Choroid plexus epithelial cell (primary cell): ENCODE measurements at places on chromosomes 13 and 19.

- DNase-seq: no peak
Measured at GRCh38 chr13:48816700-48817099, 159.0 kb upstream of the FNDC3A start.

DNA sequence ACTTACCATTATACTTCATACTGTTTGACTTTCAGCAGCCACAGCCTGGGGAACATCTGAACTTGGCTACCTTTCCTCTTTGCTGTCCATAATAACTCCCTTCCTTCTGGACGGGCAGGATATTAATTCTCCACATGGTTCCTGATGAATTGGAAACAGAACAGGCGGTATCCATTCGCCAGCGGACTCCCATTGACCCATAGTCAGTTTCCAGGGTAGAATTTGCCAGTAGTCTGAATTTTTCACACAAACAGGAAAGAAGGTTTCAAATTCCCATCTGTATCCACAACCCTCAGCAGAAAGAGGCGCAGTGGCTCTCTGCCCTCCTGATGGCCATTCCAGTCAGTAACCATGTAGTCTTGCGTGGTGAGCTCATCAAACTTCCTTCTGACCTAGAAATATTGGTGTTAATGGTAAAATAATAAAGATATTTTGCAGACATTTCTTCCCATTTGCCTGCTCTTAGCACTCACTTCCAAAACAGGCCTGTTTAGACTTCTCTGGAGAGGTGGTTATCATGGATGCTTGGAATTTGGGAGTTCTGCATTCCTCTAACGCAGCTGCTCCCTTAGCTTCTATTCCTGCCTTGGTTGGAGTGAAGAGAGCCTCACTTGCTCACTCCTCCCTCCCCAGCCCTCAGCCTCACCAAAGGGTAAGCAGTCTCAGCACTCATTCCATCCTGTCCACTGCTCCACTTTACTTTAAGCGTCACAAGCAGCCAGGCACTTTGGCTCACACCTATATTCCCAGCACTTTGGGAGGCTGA lies 75.0 kb upstream of the OXGR1 start:
- DNase-seq: peak; percentile 23

- no peak for DNase-seq
Measured at GRCh38 chr13:60925686-60926085, 490.0 kb downstream of the PCDH20 start.

DNA sequence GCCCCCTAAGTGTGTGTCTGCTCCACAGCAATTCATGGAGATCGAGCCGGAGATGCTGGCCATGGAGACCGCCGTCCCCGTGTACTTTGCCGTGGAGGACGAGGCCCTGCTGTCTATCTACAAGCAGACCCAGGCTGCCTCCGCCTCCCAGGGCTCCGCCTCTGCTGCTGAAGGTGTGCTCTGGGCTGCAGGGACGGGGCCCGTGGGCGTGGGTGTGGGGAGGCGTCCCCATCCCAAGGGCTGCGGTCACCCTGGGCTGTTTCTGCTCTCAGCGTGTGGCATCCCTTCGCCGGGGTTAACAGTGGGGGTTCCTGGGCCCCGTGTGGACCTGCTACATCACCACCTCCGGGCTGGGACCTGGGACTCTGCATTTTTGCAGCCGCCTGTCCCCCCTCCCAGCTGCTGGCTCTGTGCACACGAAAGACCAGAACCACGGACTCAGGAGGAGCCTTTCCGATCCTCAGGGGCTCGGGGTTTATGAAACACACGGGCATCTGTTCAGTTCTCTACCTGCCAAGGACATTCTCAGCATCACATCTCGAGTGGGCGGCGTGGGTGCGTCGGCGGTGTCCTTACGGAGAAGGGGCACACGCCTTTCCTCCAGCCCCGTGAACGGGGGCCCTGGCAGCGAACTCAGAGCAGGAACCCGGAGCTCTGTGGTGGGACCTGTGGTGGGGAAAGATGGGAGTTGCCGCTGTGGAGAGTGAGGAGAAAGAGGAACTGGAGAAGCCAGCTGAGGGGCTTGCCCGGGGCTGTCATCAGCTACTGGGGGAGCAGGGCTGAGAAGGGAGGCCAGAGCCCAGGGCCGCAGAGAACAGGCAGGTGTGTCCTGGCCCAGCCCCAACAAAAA lies 7.8 kb downstream of the NCLN start:
- no peak for DNase-seq

- peak; percentile 37 for DNase-seq
Measured at GRCh38 chr13:81927347-81927746, 1586.4 kb upstream of the SPRY2 start.

DNA sequence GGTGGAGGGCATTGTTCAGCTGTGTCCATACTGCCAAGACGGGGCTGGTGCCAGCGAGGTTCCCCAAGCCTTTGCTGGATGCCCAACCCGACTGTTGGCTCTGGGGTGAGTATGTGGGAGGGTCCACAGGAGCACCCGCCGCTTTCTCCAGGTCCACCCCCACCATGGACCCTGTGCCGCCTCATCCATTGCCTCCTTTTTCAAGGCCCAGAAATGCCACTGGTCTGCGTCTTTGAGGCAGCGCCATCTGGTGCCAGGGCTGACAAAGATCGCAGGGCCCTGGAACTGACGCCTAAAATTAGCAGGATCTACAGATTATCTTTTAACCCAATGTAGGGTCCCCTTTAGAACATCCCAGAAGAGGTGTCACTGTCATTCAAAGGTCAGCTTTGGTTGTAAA lies 34.6 kb downstream of the NFIX start:
- DNase-seq: no peak

GRCh38 chr13:108049211-108049610 lies 166.1 kb downstream of the LIG4 start:
- no peak for DNase-seq

- DNase-seq: no peak
Measured at GRCh38 chr13:67445436-67445835, 215.3 kb upstream of the PCDH9 start.

DNA sequence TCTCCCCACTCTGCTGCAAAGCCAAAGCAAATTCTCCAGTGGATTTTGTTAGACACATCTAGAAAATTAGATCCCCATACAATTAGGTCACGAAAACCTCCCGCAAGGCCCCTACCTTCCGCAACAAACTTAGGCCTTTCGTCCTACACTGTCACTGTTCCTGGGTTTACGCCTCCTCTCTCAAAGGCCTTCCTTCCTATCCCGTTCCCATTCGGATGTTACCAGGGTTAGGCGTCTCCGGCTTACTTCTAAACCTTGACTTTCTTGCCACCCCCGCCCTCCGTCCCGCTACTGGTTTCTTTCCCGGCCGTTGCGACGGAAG lies 754 bp downstream of the RNF6 start:
- no peak for DNase-seq
